ENCODE measurements at places on chromosomes 5 and 9. TPM values are rescaled to one million over a fixed set of nuclear protein-coding genes. Genes with fewer than 3 reads are reported as not detected.

DNA sequence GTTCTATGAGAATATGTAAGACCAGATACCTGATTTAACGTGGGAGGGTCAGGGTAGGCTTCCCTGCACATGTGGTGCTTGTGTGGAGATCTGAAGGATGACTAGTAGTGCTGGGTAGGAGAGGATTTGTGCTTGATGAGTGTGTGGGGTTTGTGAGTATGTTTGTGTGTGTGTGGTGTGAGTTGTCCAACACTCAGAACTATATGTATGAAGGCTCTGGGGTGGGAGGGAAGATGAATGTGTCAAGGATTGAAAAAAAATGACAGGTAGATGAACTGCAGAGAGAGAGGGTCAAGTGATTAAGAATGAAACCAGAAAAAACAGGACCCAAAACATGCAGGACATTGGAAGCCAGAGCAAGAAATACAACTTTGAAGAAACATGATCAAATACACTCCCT is 154.6 kb upstream of the NR3C1 start:
- no peak overlapping the region for H3K4me3 ChIP-seq
- peaks cover 8% of the 10 kb centered on the region for H3K4me1 ChIP-seq
- H3K27ac ChIP-seq = no peak overlapping the region
- no peaks in the 10 kb centered on the region for H3K36me3 ChIP-seq

TCF7 gene
- total RNA-seq = 68.7 TPM

DNA sequence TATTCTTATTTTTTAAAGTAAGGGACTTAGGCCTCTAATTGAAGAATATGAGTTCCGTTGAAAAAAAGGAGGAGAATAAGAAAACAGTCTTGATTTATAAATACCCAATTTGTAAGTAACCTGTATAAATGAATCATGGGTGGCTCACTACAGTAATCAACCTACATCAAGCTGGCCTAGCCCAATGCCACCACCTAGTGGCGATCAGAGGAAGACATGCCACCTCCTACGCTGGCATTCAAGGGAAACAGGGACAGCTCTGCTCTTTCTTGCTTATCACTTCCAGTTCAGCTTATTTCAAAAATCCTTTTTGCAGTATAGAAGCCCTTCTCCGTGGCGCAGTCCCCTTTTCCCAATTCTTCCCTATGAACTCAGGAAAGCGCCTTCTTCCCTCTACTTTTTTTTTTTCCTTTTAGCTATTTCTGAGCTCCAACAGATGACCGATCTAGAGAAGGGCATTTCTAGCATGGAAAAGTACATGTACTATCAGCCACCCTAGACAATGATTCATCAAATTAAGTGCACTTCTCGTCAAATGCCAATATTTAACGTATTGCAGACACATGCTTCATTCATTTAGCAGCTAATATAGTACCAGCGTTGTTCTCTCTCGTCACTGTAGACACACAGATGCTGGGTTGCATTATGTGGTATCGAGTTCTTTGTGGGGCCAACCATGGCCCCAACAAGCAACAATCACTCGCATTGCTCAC is 28.3 kb downstream of the PTPN3 start:
- H3K36me3 ChIP-seq = no peaks in the 10 kb centered on the region
- H3K27ac ChIP-seq = no peak overlapping the region
- no peak overlapping the region for H3K4me3 ChIP-seq
- DNase-seq = peak; percentile 65

N4BP3 gene
- 12.3 TPM for total RNA-seq

FOXD4 gene
- not detected for total RNA-seq

RNF183 gene
- not detected for total RNA-seq

CNTNAP3 gene
- total RNA-seq = not detected

- H3K36me3 ChIP-seq = no peaks in the 10 kb centered on the region
- no peak for DNase-seq
Measured at GRCh38 chr5:1888541-1889251, 6.0 kb upstream of the IRX4 start.

DNA sequence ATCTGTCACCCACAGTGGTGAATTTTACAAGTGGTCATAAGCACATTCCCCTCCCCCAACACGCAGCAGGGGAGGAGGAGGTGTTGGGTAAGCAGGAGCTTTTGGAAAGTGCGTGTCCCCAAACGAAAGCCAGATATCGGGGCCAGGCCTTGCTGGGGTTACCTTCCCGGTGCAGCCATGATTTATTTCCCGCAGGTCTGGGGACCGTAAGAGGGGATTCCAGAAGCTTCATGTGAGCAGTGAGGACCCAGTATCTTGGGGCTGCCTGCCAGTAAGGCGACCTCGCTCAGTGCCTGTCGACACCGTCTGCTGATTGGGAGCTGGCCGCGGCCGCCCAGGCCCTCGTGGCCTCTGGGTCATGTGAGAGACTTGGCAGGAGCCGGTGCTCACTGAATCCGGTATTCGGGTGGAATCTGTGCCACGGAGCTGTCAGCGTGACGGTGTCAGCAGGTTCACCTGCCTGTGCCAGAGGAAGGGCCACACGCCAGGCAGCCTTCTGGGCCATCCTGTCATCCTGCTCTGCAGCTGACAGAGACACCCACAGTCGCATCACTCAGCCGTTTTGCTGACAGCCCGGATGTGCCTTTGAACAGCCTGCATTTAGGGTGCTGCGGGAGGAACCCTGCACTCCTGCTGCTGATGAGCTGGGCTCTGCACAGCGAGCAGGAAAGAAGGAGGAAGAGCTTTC is 37.3 kb downstream of the SEC61B start:
- no peak overlapping the region for H3K4me3 ChIP-seq
- DNase-seq = peak; percentile 37
- H3K27me3 ChIP-seq = peaks cover 5% of the 10 kb centered on the region
- peaks cover 29% of the 10 kb centered on the region for H3K4me1 ChIP-seq

- DNase-seq = no peak
- H3K27ac ChIP-seq = no peak overlapping the region
- peaks cover 16% of the 10 kb centered on the region for H3K36me3 ChIP-seq
- H3K27me3 ChIP-seq = no peaks in the 10 kb centered on the region
- no peak overlapping the region for H3K4me3 ChIP-seq
Measured at GRCh38 chr9:5357431-5358105, 17.9 kb upstream of the RLN1 start.

GRCh38 chr9:69549310-69550202 is 122.6 kb downstream of the APBA1 start:
- no peak overlapping the region for H3K4me3 ChIP-seq
- no peaks in the 10 kb centered on the region for H3K4me1 ChIP-seq
- peak; percentile 8 for DNase-seq
- H3K36me3 ChIP-seq = no peaks in the 10 kb centered on the region

- no peaks in the 10 kb centered on the region for H3K36me3 ChIP-seq
- H3K4me1 ChIP-seq = no peaks in the 10 kb centered on the region
- no peaks in the 10 kb centered on the region for H3K27me3 ChIP-seq
- H3K27ac ChIP-seq = no peak overlapping the region
Measured at GRCh38 chr9:26205261-26205660, 527.0 kb upstream of the TUSC1 start.

- H3K36me3 ChIP-seq = no peaks in the 10 kb centered on the region
- DNase-seq = no peak
- H3K27me3 ChIP-seq = no peaks in the 10 kb centered on the region
Measured at GRCh38 chr9:29564564-29564963, 1991.3 kb upstream of the C9orf72 start.

ECPAS gene
- total RNA-seq = 82.6 TPM

MAPKAP1 gene
- total RNA-seq = 92.2 TPM

NUDT12 gene
- 5.5 TPM for total RNA-seq

PDZD2 gene
- total RNA-seq = 0.42 TPM

MYOZ3 gene
- 0.16 TPM for total RNA-seq

PCDHB10 gene
- not detected for total RNA-seq

AK1 gene
- 11.7 TPM for total RNA-seq

GRCh38 chr5:179803651-179804554 is 2.8 kb downstream of the MGAT4B start:
- H3K27ac ChIP-seq = peak overlapping the region; percentile 78
- H3K4me3 ChIP-seq = peak overlapping the region; percentile 91
- H3K4me1 ChIP-seq = peaks cover 30% of the 10 kb centered on the region
- peaks cover 6% of the 10 kb centered on the region for H3K36me3 ChIP-seq
- DNase-seq = peak; percentile 75

TNFSF15 gene
- 2.3 TPM for total RNA-seq

- H3K27ac ChIP-seq = no peak overlapping the region
- H3K4me1 ChIP-seq = no peaks in the 10 kb centered on the region
- H3K4me3 ChIP-seq = no peak overlapping the region
- H3K27me3 ChIP-seq = no peaks in the 10 kb centered on the region
Measured at GRCh38 chr9:110399983-110400382, 62.3 kb upstream of the TXNDC8 start.
